ENCODE measurements at places on chromosomes 13 and 19. TPM values are rescaled to one million over a fixed set of nuclear protein-coding genes. Genes with fewer than 3 reads are reported as not detected.

ZNF787 gene
- 34.7 TPM for total RNA-seq

RAB3D gene
- 3.6 TPM for total RNA-seq

PABPC3 gene
- 0.52 TPM for total RNA-seq

MICOS13 gene
- 49.1 TPM for total RNA-seq

IL4I1 gene
- 12.3 TPM for total RNA-seq

CYP2F1 gene
- total RNA-seq = not detected

LHB gene
- total RNA-seq = not detected

NALCN gene
- total RNA-seq = not detected

NAPA gene
- 124 TPM for total RNA-seq

PSG11 gene
- total RNA-seq = not detected

FFAR2 gene
- not detected for total RNA-seq

DNA sequence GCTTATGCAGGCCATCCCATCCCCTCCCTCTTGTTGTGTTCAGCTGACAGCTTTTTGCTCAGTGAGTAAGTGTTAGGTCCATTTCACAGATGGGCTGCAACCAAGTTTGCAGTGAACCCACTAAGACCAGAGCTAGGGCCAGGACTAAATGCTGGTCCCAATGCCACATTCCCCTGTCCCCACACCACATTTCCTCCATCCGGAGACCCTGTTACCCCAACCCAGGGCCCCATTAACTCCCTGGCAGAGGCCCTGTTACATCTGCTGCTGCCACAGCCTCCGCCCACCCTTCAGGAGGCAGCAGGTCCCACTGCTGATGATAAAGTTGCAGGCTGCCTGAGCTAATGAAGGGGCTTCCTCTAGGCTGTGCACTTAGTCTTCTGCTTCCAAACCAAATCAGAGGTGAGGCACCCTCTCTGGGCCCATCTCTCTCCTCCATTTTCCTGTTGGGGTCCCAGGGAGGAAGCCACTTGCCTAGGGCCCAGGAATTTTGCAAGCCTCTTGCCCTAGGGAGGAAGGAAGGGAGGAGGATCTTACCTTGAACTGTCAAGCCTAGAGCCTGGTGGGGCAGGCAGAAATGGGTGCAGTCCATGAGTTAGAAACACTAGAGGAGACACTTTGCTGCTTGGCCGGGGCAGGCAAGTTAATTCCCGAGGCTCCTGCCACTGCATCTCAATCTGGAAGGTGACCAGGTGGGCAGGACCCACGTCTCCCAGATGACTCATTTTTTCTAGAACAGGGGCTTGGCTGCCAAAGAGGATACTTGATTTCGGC, 3.4 kb upstream of the USF2 start:
- peak overlapping the region; percentile 40 for H3K4me3 ChIP-seq
- peaks cover 14% of the 10 kb centered on the region for H3K4me1 ChIP-seq
- peak overlapping the region; percentile 63 for H3K27ac ChIP-seq
- H3K27me3 ChIP-seq = no peaks in the 10 kb centered on the region
- DNase-seq = no peak

- H3K4me3 ChIP-seq = no peak overlapping the region
- H3K4me1 ChIP-seq = no peaks in the 10 kb centered on the region
- H3K27ac ChIP-seq = no peak overlapping the region
- DNase-seq = no peak
These were observed 292.3 kb upstream of the SPRY2 start for GRCh38 chr13:80633251-80633650.

DNA sequence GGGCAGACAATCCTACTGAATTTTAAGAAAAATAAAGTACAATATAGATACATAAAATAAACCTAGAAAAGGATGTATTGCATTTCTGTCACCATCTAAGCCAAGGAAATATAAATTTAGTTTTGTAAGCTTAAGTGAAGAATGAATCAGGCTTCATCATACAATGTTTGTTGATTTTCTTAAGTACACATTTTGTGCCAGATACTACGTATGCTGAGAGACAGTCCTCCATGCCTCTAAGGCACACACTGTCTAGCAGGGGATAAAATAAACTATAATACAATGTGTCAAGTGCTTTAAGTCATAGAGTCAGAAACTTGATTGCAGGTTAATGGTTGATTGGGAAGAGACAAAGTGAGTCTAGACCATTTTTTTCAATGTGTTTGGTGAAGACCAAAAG, 465.7 kb downstream of the TBC1D4 start:
- peaks cover 3% of the 10 kb centered on the region for H3K27me3 ChIP-seq
- DNase-seq = no peak
- no peaks in the 10 kb centered on the region for H3K36me3 ChIP-seq
- H3K4me1 ChIP-seq = no peaks in the 10 kb centered on the region

- DNase-seq = no peak
- H3K36me3 ChIP-seq = peaks cover 35% of the 10 kb centered on the region
- H3K27ac ChIP-seq = no peak overlapping the region
- no peaks in the 10 kb centered on the region for H3K27me3 ChIP-seq
- no peak overlapping the region for H3K4me3 ChIP-seq
These were observed 3.9 kb downstream of the COG3 start for GRCh38 chr13:45468635-45469034.

GRCh38 chr19:14150770-14151661, 14.6 kb upstream of the ASF1B start:
- DNase-seq = no peak
- H3K27ac ChIP-seq = peak overlapping the region; percentile 59
- H3K27me3 ChIP-seq = no peaks in the 10 kb centered on the region
- no peak overlapping the region for H3K4me3 ChIP-seq
- peaks cover 19% of the 10 kb centered on the region for H3K4me1 ChIP-seq

DNA sequence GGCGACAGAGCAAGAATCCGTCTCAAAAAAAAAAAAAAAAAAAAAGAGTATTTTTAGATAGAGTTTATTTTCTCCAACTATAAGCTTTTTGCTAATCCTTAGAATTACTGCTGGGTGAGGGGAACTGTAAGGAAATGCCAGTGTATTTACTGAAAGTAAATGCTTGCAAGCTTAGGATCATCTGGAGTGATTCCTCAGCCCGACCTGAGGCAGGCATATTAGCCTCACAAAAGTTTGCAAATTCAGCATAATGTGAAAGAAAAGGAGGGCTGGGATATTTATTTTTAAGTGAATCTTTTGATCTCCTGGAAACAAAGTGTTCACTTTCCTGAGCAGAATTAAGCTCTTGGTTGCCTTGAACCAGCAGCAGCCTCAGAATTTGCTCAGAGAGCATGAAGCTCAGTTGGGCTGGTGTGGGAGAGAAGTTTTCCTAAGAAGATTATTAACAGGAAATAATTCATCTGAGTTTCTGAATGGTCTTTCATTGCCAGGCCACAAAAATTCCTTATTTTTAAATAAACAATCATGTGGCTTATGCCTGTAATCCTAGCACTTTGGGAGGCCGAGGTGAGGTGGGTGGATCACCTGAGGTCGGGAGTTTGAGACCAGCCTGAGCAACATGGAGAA, 24.7 kb upstream of the SPATA13 start:
- H3K4me1 ChIP-seq = peaks cover 22% of the 10 kb centered on the region
- no peak overlapping the region for H3K27ac ChIP-seq
- H3K27me3 ChIP-seq = no peaks in the 10 kb centered on the region

DNA sequence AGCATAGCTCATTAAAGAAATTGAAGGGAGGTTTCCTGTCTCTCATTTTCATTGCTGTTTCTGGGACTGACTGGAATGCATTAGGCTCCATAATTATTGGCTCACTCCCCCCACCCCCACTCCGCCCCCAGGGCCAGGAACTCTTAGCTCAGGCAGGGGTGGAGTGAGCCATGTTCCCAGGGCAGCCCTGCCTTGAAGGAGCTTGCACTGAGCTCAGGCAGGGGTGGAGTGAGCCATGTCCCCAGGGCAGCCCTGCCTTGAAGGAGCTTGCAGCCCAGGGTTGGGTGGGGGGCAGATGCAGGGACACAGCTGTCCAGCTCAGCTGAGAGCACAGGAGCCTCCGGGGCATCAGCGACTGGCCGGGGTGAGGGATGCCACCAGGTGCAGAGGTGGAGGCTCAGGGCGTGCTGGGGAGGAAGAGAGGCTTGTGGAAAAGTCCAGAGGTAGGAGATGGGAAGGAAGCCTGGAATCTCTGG, 39.1 kb upstream of the TFDP1 start:
- H3K27me3 ChIP-seq = no peaks in the 10 kb centered on the region
- H3K4me1 ChIP-seq = no peaks in the 10 kb centered on the region
- H3K27ac ChIP-seq = no peak overlapping the region
- DNase-seq = no peak

DNA sequence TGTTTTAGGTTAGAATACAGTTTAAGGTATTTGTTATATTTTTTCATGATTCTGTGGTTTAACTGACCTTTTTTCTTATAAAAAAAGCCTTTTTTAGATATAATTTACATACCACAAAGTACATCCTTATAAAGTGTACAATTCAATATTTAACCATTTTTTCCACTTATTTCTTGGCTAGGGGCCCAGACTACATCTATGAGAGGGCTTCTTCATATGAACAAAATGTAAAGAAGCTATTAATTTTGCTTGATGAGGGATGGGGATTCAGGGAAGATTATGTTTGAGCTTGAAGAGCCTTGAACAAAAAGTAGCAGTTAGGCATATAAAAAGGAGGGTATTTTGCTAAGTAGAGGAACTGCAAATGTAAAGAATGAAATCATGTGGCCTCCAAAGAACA, 2.2 kb downstream of the CCDC122 start:
- peaks cover 5% of the 10 kb centered on the region for H3K27me3 ChIP-seq
- H3K4me1 ChIP-seq = peaks cover 30% of the 10 kb centered on the region

DNA sequence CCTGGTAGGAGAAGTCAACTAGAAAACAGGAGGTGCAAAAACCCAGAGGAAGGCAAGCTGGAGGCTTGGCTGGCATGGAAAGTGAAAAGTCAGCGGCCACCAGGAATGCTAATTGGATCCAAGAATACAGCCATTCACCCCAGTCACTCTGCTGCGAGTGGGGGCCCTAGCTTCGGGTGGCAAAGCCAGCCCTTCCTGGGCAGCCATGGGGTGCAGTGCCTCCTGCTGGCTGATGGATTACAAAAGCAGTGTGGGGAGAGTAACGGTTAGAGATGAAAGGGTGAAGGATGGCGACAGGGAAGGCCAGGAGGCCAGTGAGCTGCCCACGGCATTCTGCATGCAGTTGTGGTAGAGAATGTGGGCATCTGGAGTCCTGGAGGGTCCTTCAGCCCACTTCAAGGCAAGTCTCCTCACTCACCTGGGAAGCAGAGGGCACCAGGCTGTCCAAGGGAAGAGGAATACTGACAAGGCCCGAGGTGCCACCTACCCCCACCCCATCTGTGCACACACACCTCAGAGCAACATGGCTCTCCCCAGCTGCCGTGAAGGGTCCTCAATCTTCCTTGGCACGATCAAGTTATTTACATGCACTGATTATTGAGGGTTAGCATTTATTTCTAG, 20.3 kb upstream of the EPHX3 start:
- DNase-seq = no peak
- H3K4me3 ChIP-seq = no peak overlapping the region
- no peaks in the 10 kb centered on the region for H3K4me1 ChIP-seq
- H3K27ac ChIP-seq = no peak overlapping the region
- H3K27me3 ChIP-seq = no peaks in the 10 kb centered on the region

GRCh38 chr13:44566601-44567000, 9.5 kb downstream of the TSC22D1 start:
- peaks cover 2% of the 10 kb centered on the region for H3K36me3 ChIP-seq
- no peaks in the 10 kb centered on the region for H3K27me3 ChIP-seq
- peaks cover 1% of the 10 kb centered on the region for H3K4me1 ChIP-seq
- H3K4me3 ChIP-seq = no peak overlapping the region
- no peak overlapping the region for H3K27ac ChIP-seq

DNA sequence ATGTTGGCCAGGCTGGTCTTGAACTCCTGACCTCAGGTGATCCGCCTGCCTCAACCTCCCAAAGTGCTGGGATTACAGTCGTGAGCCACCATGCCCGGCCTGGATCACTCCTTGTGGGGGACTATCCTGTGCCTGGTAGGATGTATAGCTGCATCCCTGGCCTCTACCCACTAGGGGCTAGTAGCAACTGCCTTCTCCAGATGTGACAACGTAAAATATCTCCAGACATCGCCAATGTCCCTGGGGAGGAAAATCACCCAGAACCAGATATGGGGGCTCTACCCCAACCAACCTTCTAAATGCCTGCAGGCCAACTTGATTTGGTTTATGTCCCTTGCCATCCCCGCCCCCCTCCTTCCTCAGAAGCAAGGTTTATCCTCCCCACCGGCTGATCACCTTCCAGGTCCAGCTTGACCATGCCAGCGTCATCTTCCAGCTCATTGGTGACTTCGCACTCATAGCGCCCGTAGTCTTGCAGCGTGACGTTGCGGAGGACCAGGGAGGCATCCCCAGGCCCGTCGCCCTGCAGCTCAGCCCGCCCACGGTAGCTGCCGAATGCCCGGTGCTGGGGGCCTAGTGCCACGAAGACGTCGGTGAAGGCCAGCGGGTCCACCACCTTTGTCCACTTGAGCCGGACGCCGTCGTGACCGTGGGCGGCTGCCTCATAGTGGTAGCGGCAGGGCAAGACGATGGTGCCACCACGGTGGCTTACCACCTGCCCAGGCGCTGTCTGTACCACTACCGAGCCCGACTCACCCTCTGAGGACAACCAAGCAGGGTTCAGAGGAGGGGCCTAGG, 12.5 kb downstream of the TM6SF2 start:
- H3K27me3 ChIP-seq = peaks cover 44% of the 10 kb centered on the region
- H3K36me3 ChIP-seq = no peaks in the 10 kb centered on the region
- no peak overlapping the region for H3K27ac ChIP-seq
- no peak for DNase-seq

DNA sequence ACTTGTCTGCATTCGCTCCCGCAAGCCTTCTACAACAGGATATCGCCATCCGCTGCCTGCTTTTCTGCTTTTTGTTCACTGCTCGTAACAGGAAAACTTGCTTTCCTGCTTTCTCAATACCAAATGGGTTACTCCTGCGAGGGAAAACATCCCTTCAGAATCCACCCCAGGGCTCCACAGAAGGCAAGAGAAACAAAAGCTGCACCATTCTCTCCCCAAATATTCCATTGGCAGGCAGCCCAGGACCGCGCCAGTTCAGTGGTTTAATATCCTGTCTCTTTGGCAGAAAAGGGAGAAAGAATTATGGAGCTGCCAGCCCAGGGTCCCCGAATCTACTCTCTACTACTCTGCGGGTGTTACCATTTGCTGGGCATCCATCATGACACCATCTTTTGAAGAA, 84.7 kb upstream of the DOCK9 start:
- H3K27ac ChIP-seq = no peak overlapping the region
- no peaks in the 10 kb centered on the region for H3K27me3 ChIP-seq
- peaks cover 47% of the 10 kb centered on the region for H3K4me1 ChIP-seq
- no peak for DNase-seq
- H3K36me3 ChIP-seq = peaks cover 37% of the 10 kb centered on the region

GRCh38 chr19:41265395-41266153, 1.4 kb downstream of the HNRNPUL1 start:
- DNase-seq = peak; percentile 45
- H3K27me3 ChIP-seq = no peaks in the 10 kb centered on the region
- H3K4me3 ChIP-seq = peak overlapping the region; percentile 79
- peaks cover 36% of the 10 kb centered on the region for H3K4me1 ChIP-seq

- no peak overlapping the region for H3K4me3 ChIP-seq
- no peak for DNase-seq
- peak overlapping the region; percentile 93 for H3K27ac ChIP-seq
These were observed 25.5 kb downstream of the RANBP3 start for GRCh38 chr19:5952193-5953029.

GRCh38 chr13:34654203-34654602, 287.9 kb upstream of the NBEA start:
- no peaks in the 10 kb centered on the region for H3K4me1 ChIP-seq
- H3K27ac ChIP-seq = no peak overlapping the region
- H3K27me3 ChIP-seq = no peaks in the 10 kb centered on the region
- DNase-seq = no peak

GRCh38 chr13:89943139-89943538, 1404.3 kb upstream of the MIR17HG start:
- no peak overlapping the region for H3K27ac ChIP-seq
- no peaks in the 10 kb centered on the region for H3K36me3 ChIP-seq
- no peaks in the 10 kb centered on the region for H3K4me1 ChIP-seq
- H3K4me3 ChIP-seq = no peak overlapping the region

- no peak overlapping the region for H3K27ac ChIP-seq
- H3K4me1 ChIP-seq = no peaks in the 10 kb centered on the region
- no peaks in the 10 kb centered on the region for H3K36me3 ChIP-seq
- H3K27me3 ChIP-seq = no peaks in the 10 kb centered on the region
- H3K4me3 ChIP-seq = no peak overlapping the region
These were observed 95.8 kb upstream of the MYCBP2 start for GRCh38 chr13:77422724-77423123.
